NCI-H446 (cell line): ENCODE measurements at places on chromosomes 16 and 17.
A peak's percentile ranks its signal among the peaks of the same experiment; 100 is the strongest.

DNA sequence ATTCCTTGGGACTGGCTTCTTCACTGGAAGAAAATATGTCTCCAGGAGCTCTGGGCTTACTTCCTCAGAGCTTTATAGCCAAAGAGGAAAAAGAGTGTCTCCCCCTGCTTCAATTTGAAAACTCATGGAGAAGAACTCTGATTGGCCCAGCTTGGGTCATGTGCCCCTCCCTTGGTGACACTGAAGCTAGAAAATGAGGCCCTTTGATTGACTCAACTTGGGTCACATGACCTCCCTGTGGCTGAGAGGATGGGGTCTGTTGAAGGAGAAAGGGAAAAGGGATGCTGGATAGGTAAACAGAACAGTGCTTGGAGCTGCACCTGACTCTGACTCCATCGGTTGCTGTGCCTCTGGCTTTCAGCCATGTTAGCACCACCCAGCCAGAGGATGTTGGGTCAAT lies 70.6 kb upstream of the KSR1 start:
- no peak for DNase-seq

- DNase-seq, result no peak
Observed at GRCh38 chr17:31533546-31534155, 142.2 kb downstream of the RAB11FIP4 start.

DNA sequence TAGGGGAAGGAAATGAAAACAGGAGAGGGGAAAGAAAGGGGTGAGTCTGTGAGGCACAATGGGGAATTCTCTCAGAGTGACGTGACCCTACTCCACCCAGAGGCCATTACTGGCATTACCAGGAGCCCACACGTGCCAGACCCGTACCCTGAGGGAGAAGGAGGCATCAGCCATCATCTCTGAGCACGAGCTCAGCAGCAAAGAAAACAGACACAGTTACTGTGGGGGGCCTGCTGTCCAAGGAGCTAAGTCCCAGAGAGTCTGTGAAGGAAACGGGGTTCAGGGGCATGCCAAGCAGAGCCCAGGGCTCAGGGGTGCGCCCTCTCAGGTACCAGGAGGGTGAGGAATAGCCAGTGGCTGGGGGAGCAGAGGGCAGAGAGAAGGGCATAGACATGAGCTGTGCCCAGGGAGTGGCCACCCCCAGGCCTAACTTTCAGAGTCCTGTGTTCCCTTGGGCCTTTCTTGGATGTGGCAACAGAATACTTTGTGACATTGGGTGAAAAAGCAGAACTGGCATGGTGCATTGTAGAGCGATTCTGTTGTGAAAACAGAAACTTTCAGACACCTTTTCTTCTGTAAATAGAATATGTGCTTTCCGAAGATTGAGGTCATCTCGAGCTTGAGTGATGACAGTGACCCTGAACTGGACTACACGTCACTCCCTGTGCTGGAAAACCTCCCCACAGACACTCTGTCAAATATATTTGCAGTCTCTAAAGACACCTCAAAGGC lies 11.3 kb downstream of the TAF1C start:
- DNase-seq, result peak; percentile 11

GRCh38 chr17:16415031-16415924 lies at the start of gene TRPV2:
TRPV2 (plus strand) TSS chr17:16415571; CDS start chr17:16417669, 2,098 bp downstream.
- DNase-seq, result no peak
